ENCODE measurements at places on chromosomes 7 and 10.

DNA sequence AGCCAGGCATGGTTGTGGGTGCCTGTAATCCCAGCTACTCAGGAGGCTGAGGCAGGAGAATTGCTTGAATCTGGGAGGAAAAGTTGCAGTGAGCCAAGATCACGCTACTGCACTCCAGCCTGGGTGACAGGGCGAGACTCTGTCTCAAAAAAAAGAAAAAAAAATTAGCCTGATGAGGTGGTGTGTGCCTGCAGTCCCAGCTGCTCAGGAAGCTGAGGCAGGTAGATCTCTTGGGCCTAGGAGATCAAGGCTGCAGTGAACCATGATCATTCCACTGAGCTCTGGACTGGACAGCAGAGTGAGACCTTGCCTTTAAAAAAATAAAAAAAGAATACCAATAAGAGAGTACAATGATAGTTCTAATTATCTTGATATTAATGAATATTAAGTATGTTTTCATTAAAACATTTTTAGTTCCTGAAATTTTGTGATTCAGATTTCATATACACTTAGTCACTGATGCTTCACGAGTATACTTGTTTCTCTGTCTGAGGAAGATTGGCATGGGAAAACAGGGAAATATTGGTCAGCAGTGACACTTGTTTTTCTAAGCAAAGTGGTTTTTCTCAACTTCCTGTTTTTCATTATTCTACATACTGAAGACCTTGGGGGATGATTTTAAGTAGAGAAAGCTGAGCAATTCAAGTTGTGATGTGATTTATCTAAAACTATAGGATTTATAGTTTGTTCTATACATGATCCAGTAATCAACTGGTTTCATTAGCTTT, 76.8 kb downstream of the ADK start:
- no peak for DNase-seq

- DNase-seq: no peak
Measured at GRCh38 chr7:56097700-56098099, 4.9 kb upstream of the PHKG1 start.

GRCh38 chr7:54996391-54996790, 22.4 kb upstream of the EGFR start:
- DNase-seq: no peak

GRCh38 chr7:56092789-56093531, at the start of gene PHKG1:
TSS of gene PHKG1 (minus strand) at chr7:56092952. CDS start at chr7:56088941, 4,011 bp downstream.
- DNase-seq: no peak

- no peak for DNase-seq
Measured at GRCh38 chr7:1411414-1411813, 47.9 kb downstream of the MICALL2 start.

- no peak for DNase-seq
Measured at GRCh38 chr7:93902777-93903423, 3.5 kb upstream of the GNGT1 start.

DNA sequence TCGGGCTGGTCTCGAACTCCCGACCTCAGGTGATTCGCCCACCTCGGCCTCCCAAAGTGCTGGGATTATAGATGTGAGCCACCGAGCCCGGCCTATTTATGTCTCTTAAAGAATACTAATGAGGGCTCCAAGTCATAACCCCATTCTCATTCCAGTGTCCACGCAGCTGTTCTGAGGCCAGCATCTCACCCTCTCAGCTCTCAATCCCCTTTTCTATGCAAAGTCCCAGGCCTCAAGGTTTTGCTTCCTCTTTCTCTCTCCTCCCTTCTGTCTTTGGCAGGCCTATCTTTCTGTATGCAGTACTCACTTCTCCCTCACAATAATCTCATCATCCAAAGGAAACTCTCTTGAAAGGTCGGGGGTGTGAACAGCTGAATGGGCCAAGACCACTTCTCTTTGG, 28.0 kb upstream of the VSIR start:
- no peak for DNase-seq

- no peak for DNase-seq
Measured at GRCh38 chr10:72221278-72221677, 5.2 kb upstream of the ASCC1 start.

DNA sequence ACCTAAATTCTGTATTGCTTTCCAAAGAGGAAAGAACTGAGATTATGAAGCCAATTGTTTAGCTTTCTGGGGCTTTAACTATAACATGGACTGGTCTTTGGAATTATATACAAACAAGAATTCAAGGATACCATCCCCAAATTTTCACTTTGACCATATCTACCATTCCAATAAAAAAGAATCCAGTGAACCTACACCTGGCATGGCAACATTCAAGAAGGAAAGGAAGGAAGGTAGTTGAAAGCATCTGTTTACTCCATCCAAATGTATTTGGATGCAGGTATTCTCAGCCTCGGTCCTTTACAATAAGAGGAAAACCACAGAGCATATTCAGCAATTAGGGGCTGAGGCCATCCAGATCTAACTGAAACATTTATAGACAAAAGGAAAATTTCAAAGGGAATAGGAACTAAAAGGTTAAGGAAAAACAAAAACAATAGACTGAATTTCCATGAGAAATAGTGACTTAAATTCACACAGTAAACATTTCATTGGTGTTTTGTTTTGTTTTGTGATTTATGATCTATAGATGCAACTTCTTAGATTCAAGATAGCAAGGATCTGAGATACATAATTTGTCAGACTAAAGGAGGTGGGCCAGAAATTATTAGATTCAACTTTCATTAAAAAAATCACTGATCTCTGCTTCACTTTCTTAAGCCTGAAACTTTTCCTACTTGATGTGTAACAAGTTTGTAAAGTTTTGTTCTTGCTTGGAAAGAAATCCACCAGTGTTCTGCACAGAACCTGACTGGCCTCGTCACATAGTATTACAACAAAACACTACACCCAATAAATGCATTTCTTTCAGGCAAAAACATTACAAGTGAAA, 12.7 kb downstream of the SKIDA1 start:
- DNase-seq: no peak

DNA sequence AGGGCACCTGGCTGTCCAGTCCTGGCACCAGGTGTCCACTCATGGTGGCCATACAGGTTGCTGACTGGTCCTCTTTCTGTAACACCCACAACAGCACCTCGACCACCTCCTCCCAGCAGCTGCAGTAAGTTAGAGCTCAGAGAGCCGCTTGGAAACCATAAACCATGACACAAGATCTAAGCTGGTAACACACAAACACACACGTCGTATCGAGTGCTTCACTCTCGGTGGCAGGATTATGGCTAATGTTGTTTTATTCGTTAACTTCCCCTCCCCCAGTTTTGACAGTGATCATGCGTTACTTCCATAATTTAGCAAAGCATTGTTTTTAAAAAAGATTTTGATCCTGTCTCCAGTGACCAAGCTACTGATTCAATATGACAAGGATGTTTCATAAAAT, 59.7 kb downstream of the CAMK2B start:
- no peak for DNase-seq

GRCh38 chr10:70137135-70137534, 4.5 kb upstream of the AIFM2 start:
- no peak for DNase-seq

GRCh38 chr10:120382360-120382759, 74.7 kb upstream of the PLPP4 start:
- no peak for DNase-seq

GRCh38 chr10:30540276-30540675, 89.3 kb downstream of the LYZL2 start:
- DNase-seq: no peak

DNA sequence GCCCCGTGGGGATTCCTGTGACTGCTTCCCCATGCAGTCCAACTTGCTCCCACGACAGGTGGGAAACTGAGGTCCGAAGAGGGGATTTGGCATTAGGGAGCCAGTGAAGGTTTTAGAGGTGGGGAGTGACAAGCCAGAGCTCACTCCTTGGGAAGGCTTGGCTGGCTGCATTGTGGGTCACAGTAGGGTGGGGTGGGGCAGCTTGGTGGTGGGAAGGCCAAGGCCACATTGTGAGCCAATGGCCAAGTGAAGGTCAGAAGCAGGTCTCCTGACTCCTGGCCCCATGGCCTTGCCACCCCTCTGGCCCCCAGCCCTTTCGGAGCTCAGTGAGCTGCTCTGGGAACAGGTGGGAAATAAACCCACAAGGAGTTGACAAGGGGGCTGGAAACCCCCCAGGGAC, 2.5 kb downstream of the C10orf105 start:
- DNase-seq: no peak

DNA sequence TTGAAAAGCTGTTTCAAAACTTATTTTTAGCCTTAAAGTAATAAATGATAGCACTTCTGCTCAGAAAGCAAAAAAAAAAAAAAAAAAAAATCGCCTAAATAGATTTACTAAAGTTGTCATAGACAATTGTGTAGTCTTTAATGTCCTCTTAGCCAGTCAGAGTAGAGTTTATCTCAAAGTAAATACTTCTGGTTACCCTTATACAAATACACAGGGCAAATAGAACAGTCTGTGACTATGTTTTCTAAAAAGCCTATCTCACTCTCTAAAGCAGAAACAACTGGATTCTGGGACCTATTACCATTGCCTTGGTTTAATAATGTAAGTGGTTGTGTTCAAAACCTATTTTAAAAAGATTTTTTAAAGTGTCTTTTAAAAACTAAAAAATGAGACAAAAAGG, 156.2 kb upstream of the THSD7A start:
- no peak for DNase-seq

DNA sequence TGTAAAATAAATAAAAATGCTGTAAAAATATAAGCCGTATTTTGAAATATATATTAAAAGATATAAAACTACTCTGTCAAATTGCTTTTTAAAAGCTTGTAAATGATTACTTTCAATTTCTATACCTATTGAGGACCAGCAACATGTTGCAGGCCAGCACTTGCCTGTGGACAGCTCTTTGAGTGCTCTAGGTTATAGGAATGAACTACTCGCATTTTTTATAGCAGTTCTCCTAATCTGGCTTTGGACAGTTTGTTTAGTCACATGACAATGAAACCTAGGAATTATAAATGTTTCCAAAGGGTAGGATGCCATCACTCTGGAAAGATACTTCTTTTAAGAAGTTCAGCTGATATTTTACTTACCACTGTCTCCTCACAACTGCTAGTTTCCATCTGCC, 117.7 kb upstream of the PTPRZ1 start:
- no peak for DNase-seq

- DNase-seq: no peak
Measured at GRCh38 chr10:7545261-7545660, 121.5 kb downstream of the ITIH5 start.

DNA sequence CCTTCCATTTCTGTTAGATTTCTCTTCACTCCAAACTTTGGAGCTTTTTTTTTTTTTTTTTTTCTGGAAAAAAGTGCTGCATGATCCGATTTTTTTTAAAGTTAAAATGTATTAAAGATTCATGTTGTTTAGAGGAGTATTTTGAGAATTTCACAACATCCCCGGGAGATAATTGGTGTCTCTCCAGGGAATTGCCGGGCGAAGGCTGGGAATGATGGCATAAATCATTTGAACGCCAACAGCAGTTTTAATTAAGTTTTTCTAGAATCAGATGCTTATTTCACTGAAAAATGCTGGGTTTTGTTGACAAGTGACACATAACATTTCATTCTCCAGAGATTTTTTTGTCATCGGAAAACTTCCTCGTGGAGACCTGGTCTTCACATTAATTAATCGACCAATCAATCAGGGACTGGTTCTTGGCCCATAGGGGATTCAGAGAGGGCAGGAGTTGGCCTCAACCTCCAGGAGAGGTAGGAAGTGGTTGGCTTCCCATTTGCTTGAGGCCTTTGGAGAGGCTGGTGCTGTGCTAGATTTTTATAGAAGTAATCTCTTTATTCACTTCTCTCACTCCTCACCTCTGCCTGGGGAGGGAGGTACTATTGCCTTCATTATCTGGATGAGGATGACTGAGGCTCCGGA, 439.4 kb downstream of the TYW1 start:
- no peak for DNase-seq

- no peak for DNase-seq
Measured at GRCh38 chr10:92755725-92756124, 66.0 kb downstream of the HHEX start.

DNA sequence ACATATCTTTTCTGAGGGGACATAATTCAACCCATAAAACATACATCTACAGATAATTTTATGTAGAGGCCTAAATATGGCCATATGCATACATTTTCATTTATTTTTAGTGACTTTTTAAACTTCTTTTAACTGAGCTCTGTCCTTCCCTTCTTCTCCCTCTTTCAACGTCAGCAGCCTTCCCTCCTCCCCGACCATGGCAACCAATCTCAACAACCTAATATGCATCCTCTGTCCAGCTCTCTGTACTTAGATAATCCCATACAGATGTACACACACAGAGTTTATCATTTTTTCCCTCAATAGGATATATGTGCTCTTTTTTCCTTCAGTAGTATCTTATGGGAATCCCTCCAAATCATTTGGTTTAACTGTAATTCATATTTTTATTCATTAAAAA, 94.3 kb downstream of the CCDC71L start:
- no peak for DNase-seq

GRCh38 chr10:32054094-32054493, 2.1 kb downstream of the KIF5B start:
- no peak for DNase-seq

- DNase-seq: no peak
Measured at GRCh38 chr10:49178489-49179471, 9.4 kb downstream of the TMEM273 start.

- no peak for DNase-seq
Measured at GRCh38 chr10:72186258-72186981, 29.4 kb upstream of the ANAPC16 start.

- DNase-seq: no peak
Measured at GRCh38 chr10:71945819-71946474, 18.2 kb upstream of the CHST3 start.

GRCh38 chr7:130628901-130629300, 39.6 kb downstream of the COPG2 start:
- DNase-seq: no peak

DNA sequence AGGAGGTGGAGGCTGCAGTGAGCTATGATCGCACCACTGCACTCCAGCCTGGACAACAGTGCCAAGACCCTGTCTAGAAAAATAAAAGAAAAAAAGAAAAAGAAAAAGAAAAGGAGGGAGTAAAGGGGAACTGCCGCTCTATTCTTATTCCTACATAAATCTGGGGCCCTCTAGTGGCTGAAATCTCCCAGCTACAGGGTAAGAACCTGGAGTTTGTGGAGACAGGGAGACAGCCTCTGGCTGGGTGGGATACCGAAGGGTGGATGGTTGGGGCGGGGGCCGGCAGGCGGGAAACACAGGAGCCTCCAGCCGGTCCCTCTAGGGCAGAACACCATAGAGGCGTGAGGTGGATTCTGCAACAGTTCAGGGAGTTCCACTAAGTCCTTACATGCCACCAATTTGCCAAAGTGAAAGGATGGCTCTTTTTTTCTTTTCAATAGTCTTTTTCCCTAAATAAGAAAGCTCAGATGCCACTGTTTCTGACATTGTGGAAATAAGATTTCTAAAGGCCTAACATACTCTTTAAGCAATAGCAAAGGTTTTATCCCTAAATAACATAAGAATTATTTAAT, 117.3 kb downstream of the SVIL start:
- DNase-seq: no peak

DNA sequence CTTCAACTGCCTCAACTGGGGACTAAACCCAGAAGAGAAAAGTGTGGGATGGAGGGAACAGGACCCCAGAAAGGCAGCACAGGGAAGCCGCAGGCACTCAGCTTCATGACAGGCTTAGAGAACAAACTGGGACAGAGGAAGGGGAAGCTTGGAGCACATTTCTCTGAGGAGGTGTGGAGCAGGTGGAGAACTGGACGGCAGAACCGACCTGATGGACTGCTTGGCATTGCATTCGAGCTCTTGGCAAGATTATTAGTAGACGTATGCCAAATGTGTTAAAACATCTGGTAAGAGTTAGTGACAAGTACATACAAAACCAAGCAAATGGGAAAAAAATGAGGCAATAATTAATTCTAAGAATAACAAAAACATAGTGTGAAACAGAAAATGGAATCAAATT, 335.7 kb downstream of the SFMBT2 start:
- DNase-seq: no peak
